ENCODE measurements at places on chromosomes 6 and 20.
A peak's percentile ranks its signal among the peaks of the same experiment; 100 is the strongest.

GRCh38 chr20:19958219-19958618, 58.9 kb upstream of the NAA20 start:
- no peak for DNase-seq

GRCh38 chr6:7053125-7053774, 54.5 kb upstream of the RREB1 start:
- no peak for DNase-seq

- no peak for DNase-seq
Observed at GRCh38 chr6:105488516-105489215, 85.8 kb upstream of the PREP start.

- DNase-seq: no peak
Observed at GRCh38 chr6:161954699-161955276, 680.9 kb upstream of the AGPAT4 start.

DNA sequence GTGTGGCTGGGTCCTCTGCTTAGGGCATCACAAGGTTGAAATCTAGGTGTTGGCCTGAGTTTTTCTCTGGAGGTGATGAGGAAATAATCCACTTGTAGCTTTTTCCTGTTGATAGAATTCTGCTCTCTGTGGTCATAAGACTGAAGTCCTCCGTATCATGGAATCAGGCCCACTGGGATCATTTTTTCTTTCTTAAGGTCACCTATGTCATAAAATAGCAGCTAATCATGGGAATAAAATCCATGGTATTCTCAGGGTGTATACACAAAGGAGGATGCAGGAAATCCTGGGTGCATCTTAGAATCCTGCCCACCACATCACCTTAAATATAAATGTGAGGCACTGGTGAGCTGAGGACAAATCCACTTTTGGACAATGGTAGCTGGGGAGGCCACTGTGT, 72.7 kb downstream of the PRDM1 start:
- DNase-seq: no peak

DNA sequence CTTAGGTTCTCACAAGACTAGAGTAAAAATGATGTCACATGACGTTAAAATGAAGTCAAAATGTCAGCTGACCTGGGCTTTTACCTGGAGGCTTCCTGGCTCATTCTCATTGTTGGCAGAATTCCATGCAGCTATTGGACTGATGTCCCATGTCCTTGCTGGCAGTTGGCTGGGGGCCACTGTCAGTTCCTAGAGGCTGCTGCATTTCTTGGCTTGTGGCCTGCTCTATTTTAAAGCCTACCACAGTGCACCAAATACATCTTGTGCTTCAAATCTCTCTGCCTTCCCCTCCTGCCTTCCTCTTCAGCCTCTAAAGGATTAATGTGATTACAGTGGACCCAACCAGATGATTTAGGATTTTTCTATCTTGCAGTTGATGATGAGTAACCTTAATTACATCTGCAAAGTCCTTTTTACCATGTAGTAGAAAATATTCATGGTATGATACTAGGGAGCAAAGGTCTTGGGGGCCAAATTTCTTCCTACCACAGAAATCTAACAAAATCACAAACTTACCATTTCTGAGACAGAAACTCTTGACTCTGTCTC, 81.9 kb downstream of the FIG4 start:
- no peak for DNase-seq

DNA sequence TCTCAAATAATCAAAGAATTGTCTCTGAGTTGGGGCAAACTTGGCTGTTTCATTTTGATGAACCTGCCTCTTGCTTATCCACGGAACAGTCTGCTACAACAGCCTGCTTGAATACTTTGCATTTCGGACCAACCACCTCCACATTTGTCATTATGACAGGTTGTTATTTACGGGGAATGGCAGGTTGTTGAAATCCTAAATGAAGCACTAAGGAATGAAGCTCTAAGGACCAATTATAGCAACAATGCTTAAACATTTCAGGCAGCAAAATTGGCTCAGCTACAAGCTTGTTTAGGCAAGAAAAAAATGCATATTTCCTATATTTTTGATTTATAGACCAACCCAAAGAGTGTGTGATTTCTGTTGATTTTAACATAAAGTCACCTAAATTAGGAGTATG, 84.5 kb downstream of the MAP3K7 start:
- no peak for DNase-seq

- DNase-seq: no peak
Observed at GRCh38 chr6:50707652-50708300, 5.5 kb upstream of the TFAP2D start.

GRCh38 chr6:3596766-3597165, 139.9 kb upstream of the SLC22A23 start:
- DNase-seq: no peak

DNA sequence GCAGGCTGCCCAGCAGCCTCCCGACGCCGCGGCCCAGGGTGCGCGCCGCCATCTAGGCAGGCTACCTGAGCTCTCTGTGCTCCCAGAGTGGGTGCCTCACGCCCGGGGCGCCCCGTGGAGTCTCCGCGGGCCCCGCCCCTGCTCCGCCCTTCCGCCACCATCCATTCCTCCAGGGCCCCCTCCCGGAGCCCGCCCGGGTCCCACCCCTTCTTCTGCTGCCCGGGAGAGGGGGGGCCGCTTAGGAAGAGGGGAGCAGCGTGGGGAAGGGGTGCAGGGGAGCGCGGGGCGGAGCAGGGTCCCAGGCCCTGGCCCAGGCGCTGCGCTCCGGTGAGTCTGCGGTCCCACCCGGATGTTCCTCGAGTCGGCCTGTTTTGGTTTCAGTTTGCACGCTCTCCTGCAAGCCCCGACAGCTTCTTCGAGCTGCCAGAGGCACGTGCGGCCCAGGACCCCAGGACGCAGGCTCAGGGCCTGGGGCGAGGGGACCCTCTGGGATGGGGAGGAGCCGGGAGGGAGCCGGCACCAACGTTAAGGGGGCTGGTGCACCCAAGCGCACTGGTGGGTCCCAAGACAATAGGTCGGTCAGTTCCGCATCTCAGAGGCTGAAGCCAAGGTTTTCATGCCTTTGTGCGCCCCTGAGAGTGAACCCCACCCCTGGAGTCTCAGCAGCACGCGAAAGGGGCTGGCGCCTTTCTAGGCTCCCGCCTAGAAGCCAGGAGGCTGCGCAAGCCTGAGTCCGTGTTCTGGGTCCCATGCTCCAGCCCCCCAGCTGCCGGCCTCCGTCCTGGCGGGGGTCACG, at the start of gene ACSS1:
Gene ACSS1 (minus strand): TSS at position 89 of the 796 bp plus-strand sequence. CDS start 37 bp downstream, at position 52.
- peak; percentile 47 for DNase-seq

GRCh38 chr6:68240726-68241125, 394.4 kb upstream of the ADGRB3 start:
- DNase-seq: no peak

GRCh38 chr20:6740096-6740495, 27.4 kb upstream of the BMP2 start:
- DNase-seq: no peak

DNA sequence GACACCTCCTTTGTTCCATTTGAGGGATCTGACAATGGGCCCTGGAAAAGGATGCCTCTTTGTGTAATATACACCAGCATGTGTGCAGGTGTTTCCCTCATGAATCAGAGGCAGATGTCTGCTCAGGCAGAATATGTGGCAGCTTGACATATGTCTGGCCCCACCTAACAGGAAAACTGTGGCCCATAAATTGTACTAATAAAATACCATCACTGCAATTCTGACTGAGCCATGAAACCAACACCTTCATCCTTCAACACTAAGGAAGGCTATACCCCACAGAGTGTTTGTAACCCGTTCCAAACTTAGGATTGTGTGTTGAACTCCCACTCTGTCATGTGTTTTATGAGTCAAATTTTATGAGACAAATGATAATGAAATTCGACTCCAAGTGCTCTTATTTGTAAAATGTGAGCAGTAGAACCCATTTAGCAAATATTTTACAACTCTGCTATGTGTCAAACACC, 22.7 kb downstream of the LAMA4 start:
- DNase-seq: no peak

GRCh38 chr6:3747100-3747737, 4.3 kb downstream of the PXDC1 start:
- DNase-seq: no peak

DNA sequence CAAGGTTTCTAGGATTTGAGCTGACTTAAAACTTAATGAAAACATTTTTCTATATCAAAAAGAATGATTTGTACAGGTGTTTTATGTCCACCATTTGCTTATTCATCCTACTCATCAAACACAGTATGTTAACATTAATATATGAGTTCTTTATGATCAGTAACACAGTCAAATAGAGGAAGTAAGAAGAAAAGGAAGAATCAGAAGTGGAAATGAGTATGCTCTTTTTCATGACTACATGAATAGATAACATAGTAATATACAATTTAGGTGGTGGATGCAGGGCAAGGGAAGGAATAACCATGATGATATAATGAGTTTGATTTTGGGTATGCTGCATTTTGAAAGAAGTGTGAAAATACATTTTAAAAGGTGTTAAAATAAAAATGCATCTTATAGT, 16.5 kb downstream of the KPNA5 start:
- no peak for DNase-seq

DNA sequence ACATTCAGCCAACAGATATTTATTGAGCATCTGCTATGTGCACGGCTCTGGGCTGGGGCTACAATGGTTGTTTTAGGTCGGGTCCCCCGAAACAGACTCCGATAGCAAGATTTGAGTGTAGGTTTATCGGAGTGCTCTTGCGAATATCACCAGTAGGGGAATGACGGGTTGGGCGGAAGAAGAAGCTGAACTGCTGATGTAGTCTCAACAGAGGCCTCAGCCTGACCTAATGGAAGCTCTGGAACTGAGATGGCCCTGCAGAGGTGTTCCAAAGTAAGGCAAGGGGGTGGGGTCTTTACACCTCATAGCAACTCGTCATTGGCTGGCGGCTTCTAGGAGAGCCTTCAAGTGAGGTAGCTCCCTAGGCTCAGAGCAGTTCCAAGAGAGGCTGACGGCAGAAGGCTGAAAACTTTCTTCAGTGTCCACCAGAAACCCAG, 1.1 kb downstream of the L3MBTL1 start:
- no peak for DNase-seq

DNA sequence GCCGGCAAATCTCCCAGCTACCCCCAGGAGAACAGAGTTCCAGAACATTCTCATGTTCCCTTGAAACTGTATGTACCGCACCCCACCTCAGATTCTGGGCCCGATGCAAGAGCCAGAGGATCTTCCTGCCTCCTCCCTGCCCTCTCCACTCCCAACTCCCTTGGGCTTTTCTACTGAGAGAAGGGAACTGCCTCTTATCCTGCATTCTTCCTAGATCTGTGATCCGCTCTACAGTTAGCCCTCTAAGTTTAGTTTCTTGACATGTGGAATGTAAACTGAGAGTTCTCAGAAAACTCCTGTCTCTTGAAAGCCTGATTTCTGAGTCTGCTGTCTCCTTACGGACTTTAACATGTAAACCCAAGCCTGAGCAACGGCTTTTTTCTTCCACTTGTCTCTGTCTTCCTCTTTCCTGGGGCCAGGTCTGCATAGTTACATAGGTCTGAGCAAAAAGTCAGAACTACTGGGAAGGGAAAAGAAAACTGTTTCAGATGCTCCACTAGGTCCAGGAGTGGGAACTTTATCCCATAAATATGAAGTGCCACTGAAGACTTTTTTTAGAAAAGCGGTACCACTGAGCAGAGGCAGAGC, 86.5 kb upstream of the TNFAIP3 start:
- no peak for DNase-seq

DNA sequence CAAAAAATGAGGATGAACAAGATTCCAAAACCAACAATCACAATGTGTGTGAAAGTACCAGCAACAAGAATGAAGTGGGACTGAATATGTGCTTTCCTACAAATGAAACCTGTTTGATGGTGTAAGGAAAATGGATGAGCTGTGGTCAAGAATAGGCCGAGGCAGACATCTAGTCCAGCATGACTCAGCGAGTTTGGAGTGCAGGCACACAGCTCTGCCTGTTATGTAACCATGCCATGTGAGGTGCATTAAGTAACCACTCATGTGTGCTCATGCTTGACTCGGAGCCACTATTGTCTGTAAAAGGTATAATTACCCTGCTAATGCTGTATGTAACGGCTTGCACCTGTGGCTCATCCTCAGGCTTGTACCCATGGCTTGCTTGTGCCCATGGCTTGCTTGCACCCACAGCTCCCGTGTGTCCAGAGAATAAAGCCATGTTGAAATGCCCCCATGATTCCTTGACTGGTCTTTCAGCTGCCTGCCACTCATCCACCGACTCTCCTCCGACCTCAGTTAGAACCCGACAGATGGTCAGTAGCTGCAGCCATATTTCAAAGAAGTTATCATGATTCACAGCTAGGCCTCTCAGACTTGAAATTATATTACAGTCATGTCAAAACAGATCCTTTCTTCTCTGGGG, 98.7 kb downstream of the BACH2 start:
- DNase-seq: no peak

- DNase-seq: no peak
Observed at GRCh38 chr20:23147964-23148730, 62.0 kb upstream of the CD93 start.

GRCh38 chr6:98516206-98516605, 318.2 kb upstream of the POU3F2 start:
- no peak for DNase-seq

GRCh38 chr6:106630366-106630765, 988 bp downstream of the QRSL1 start:
- DNase-seq: no peak

DNA sequence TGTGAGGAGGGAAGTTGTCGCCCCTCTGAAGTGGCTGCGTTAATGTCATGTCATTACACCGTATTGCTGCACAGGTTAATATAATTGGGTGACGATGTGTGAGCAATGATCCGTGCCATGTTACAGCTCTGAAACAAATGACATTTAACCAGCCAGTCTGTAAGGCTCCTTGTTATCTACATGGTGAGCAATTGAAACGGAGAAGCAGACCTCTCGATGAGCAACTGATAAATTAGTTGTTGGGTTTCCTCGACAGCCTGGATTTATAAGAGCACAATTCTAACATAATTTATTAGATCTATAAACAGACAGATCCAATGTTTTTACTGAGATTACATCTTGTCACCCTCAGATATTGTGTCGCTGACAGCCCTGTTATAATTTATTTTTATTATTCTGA, 49.9 kb upstream of the MAFB start:
- no peak for DNase-seq

- peak; percentile 25 for DNase-seq
Observed at GRCh38 chr6:143060806-143061596, at the start of gene AIG1. AIG1 (plus strand) TSS chr6:143060889; CDS start chr6:143060926, 37 bp downstream.

- no peak for DNase-seq
Observed at GRCh38 chr6:151289399-151290007, 49.7 kb downstream of the AKAP12 start.

DNA sequence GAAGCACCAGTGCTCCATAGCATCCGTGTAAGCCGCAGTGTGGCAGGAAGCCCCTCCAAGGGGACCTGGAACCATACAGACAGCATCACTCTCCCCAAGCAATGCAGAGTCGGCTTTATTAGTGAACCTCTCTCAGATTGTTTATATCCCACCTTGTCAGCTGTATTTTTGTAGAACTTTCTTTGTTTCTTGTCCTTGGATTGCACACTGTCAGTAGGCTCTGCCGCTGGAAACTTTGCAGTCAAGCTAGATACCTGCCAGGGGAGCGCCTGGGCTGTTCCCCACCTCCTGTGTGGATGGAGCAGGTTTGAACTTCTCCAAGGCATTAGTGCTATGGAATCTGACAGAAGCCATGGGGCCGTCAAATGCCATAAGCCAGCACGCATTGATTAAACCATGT, 18.6 kb upstream of the CLDN20 start:
- no peak for DNase-seq

All from stimulated activated CD8-positive, alpha-beta memory T cell treated with anti-CD3 and anti-CD28 coated beads, Interleukin-4, amount 100 ng/mL, for 1 hour (primary cell).